ENCODE measurements at places on chromosomes 4 and X. TPM values are rescaled to one million over a fixed set of nuclear protein-coding genes. Genes with fewer than 3 reads are reported as not detected.

FAAH2 gene
- not detected for total RNA-seq

MTMR8 gene
- total RNA-seq = 4.6 TPM

HAUS7 gene
- 36.2 TPM for total RNA-seq

DNA sequence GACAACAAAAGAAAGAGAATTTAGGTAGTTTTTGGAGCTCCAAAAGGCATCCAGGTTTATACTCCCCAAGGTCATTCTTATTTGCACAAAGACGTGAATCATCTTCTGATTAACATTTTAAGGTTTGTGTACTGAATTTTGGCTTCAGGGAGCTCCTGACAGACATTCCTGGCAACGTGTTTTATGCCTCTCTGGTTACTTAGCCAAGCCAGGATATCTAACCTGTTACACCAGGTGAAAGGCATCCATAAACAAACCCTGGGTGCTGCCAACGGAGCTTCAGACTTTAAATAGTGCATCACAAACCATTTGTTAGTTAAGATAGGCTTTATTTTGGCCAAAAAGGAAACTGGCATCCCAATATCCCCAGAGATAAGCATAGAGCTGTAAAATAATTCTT lies 997.3 kb downstream of the ARAP2 start:
- no peak for DNase-seq

GRCh38 chr4:144578681-144579080 lies 67.3 kb upstream of the HHIP start:
- DNase-seq = no peak

GRCh38 chrX:153539171-153539978 lies 21.9 kb downstream of the ATP2B3 start:
- DNase-seq = peak; percentile 85

- no peak for DNase-seq
Observed at GRCh38 chr4:183110244-183110643, 11.2 kb downstream of the WWC2 start.

GRCh38 chrX:84415140-84415539 lies 87.1 kb downstream of the HDX start:
- no peak for DNase-seq

DNA sequence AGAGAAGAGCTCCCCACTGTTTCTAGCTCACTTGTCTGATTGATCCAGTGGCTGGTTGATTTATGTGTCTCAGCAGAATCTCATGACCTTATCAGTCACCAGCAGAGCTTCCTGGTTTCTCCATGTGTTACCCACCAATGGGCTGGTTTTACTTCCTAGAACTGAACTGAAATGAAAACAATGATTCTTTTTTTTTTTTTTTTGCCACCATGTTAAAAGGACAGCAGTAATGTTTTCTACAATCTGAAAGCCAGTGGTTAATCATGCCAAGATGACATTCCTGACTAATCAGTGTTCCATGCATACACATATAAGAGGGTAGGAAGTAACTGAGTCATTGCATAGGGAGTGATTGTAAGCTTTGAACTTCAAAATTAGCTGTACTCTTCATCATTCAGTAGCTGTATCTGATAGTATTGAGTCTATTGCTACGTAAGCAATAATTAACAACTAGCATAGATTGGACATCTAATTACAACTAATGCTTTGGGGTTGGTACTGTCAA lies 67.7 kb downstream of the SLC4A4 start:
- DNase-seq = no peak

DNA sequence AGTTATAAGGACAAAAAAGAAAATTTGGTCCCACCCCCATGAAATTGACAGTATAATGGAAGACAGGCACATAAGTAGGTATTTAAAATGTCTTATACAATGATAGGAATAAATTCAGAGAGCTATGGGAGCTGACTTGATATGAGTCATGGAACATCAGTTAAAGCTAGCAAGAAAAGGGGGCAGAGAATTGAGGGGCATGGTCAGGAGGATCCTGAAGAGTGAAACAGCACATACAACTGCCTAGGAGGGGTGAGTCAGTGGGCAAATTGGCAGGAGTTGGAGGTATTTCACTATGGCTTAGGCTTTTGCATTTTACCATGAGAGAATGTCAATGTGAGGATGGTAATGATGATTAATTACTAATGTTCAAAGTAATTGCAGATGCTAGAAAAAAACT lies 95.4 kb upstream of the BANK1 start:
- DNase-seq = no peak

Measured in Karpas-422 (cell line).